ENCODE measurements at places on chromosomes 16 and 17. TPM values are rescaled to one million over a fixed set of nuclear protein-coding genes. Genes with fewer than 3 reads are reported as not detected.

DNA sequence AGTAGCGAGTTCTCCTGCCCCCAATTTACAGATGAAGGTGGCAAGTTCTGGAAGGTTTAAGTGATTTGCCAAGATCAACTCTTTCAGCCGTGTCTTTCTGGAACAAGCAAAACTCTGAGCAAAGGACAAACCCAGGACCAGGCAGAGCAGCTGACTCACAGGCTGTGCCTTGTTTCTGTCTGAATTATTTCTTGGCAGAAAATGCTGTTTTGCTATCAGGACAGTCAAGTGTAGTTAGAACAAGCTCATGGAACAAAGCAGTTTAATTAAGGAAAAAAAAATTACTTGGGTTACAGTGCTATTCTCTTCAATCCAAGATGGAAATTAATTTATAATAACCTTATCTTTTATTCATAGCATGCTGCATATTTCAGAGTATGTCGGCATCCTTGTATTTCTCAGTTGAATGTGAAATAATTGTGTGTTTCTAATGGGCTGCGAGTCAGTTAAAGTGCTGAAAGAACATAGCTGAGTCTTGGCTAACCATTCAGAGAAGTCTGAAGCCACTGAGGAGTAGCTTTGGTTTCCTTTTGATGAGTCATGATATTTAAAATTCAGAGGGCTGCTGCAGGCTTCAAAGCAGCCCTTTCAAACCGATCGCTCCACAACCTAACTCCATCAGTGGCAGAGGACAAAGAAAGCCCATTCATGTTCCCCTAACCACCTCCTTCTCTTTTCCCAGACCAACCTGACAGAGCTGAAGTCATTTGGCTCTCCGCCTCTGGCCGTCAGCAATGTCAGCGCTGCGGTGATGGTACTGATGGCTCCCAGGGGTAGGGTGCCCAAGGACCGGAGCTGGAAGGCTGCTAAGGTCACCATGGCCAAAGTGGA, 143.7 kb downstream of the ZNF18 start:
- no peak overlapping the region for H3K27ac ChIP-seq
- H3K27me3 ChIP-seq: no peaks in the 10 kb centered on the region
- no peaks in the 10 kb centered on the region for H3K36me3 ChIP-seq
- no peak overlapping the region for H3K4me3 ChIP-seq
- no peaks in the 10 kb centered on the region for H3K4me1 ChIP-seq

DNA sequence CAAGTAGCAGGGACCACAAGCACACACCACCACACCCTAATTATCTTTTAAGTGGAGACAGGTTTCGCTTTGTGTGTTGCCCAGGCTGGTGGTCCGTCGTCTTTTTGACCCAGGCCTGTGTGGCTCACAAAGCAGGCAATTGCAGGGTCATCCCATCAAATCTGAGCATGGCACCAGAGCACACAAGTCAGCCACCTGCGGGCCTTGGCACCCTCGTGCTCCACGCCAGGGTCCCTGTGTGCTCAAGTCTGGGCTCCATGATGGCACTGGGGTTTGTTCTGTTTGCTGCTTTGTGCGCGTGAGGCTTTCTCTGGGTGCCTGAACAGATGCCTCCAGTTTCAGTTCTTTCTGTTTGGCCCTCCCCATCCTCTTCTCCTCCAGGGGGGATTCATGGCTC, 2.4 kb upstream of the CAPN15 start:
- H3K36me3 ChIP-seq: no peaks in the 10 kb centered on the region
- DNase-seq: no peak
- H3K4me3 ChIP-seq: no peak overlapping the region
- no peak overlapping the region for H3K27ac ChIP-seq
- no peaks in the 10 kb centered on the region for H3K27me3 ChIP-seq

DNA sequence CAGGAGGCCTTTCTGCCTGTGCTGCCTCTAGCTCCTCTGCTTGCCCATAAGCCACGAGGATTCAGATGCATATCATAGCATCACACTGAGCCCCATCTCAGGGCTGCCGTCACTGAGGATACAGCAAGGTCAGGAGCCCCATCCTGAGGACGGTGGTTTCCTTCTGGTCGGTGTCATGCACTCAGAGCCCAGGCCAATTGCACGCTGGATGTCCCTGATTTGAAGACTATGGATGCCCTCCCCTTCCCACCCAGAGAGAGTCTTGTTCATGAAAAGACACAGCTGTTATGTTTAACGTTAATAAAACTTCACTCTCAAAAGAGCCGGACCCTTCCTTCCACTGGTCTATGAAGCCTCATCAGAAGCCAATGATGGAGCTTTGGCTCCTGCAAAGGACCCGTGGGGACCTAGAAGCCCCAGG, 19.9 kb downstream of the COTL1 start:
- no peaks in the 10 kb centered on the region for H3K36me3 ChIP-seq
- no peak for DNase-seq
- H3K27ac ChIP-seq: peak overlapping the region; percentile 81

GRCh38 chr17:3318336-3318735, 20.2 kb upstream of the OR3A1 start:
- H3K36me3 ChIP-seq: no peaks in the 10 kb centered on the region
- no peak for DNase-seq
- no peak overlapping the region for H3K4me3 ChIP-seq
- no peak overlapping the region for H3K27ac ChIP-seq

DNA sequence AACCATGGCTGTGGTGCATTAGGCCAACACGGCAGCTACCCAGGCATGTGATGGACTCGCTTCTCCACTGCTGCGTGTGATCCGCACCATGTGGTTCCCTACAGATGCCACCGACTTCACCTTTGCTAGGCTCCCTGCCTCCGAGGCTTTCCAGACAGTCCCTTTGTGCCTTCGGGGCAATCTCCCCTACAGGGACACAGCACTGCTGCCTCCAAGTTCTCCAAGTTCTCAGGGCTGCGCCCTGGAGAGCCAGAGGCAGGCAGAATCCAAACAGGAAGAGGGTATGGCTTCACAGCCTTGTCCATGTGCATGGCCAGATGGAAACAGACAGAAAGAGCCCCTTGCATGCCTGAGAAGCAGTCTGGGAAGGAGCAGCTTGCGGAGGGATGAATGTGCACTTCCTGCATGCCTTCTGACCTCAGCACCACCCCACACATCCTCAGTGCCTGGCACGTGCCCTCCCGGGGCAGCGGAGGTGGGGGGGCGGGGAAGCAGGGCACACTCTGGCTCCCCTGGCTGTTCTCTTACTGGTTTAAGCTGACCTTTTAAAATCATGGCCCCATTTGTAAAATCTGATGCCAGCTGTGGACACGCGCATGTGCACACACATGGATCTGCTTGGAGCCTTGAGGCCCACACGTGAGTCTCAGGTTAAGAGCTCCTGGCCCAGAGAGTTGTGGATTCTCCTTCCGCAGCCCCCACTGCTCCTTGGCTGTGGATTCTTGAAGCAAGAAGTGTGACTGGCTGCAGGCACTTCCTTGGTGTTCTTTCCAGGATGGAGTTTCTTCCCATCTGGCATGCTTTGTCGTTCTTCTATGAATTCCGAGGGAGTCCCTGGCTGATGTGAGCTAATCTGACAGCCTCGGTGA, 55.3 kb upstream of the MTSS2 start:
- DNase-seq: no peak
- H3K27ac ChIP-seq: no peak overlapping the region

The RPS6KB1 gene
- polyA plus RNA-seq: 25.9 TPM

The ZP2 gene
- polyA plus RNA-seq: not detected

The CCL17 gene
- not detected for polyA plus RNA-seq

The CA10 gene
- polyA plus RNA-seq: not detected

The RANGRF gene
- 76.1 TPM for polyA plus RNA-seq

The C16orf86 gene
- 18.0 TPM for polyA plus RNA-seq

All from B cell (primary cell).